ENCODE measurements at places on chromosomes 16 and 17.

DNA sequence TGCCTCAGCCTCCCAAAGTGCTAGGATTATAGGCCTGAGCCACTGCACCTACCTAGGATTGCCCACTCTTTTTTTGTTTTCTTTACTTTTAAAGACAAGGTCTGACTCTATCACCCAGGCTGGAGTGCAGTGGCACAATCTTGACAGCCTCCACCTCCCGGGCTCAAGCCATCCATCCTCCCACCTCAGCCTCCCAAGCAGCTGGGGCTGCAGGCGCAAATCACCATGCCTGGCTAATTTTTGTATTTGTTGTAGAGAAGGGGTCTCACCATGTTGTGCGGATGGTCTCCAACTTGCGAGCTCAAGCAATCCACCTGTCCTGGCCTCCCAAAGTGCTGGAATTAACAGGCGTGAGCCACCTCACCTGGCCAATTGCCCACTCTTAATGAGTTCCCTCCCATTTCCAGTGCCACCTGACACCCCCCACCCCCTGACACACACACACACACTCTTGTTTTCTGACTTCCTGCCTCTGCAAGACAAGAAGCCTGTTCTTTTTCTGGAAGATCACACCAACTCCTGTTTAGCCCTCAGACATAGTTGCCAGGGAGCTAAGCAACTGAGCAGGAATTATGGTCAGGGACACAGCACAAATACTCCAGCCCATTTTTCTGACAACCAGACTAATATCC, 2.6 kb downstream of the OVCA2 start:
- DNase-seq, result no peak

GRCh38 chr17:57106107-57106835, 21.2 kb downstream of the AKAP1 start:
- DNase-seq, result no peak

DNA sequence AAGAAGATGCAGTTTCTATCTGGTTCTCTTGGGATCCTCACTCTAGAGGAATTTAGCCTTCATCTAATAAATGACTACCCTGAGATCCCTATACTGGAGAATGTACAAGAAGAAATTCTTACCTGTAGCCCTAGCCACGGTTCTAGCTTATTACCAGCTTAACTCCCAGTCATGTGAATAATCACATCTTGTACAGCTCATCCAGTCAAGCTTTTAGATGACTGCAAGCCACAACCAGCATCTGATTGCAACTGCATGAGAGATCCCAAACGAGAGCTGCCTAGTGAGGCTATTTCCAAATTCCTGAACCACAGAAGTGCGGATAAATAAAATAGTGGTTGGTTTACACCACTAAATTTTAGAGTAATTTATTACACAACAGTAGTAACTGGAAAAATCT, 196.0 kb upstream of the CPHXL start:
- DNase-seq, result no peak

DNA sequence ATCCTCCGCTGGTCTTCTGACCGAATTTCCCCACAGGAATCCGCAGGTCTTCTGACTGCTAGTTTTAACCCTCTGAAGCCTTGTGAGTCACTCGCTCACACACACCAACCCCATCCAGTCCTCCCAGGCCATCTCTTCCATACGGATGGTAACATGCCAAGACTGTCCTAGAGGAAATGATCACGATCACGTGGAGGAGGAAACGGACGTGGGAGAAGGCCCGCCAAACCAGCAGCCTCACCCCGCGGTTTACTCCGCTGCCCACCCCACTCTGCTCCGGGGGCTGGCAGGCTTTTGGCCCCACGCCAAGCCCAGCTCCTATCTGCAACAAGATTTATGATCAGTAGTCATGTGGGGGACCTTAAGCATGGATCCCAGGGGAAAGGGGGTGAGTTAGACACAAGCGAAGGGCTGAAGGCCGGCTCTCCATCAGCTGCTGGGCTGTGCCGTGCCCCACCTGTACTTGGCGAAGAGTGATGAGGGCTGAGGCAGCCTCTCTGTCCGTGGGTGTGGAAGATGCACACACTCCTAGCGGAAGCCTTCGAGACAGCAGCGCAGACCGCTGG, 1.5 kb upstream of the FAAP100 start:
- no peak for DNase-seq

- no peak for DNase-seq
These were observed 21.5 kb upstream of the PECAM1 start for GRCh38 chr17:64411999-64412771.

DNA sequence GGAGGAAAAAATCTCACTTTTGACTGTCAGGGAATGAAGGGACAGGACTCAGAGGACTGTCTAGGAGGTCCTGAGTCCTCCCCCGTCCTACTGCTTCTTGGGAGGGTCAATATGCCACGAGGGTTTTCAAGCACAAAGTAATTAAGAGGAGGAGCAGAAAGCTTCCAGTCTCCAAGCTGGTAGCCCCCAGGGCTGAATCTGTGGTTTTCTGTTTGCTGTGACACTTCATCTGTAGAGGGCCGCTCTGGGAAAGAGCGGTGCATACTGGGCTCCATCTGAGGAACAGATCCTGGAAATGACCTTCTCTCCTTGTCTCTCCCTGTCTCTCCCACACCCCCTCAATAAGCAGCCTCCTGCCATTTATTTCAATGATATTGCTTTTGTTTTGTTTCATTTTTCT, 180.1 kb upstream of the SDK2 start:
- DNase-seq, result no peak

GRCh38 chr17:1180958-1181752, 1.4 kb upstream of the ABR start:
- DNase-seq, result no peak

DNA sequence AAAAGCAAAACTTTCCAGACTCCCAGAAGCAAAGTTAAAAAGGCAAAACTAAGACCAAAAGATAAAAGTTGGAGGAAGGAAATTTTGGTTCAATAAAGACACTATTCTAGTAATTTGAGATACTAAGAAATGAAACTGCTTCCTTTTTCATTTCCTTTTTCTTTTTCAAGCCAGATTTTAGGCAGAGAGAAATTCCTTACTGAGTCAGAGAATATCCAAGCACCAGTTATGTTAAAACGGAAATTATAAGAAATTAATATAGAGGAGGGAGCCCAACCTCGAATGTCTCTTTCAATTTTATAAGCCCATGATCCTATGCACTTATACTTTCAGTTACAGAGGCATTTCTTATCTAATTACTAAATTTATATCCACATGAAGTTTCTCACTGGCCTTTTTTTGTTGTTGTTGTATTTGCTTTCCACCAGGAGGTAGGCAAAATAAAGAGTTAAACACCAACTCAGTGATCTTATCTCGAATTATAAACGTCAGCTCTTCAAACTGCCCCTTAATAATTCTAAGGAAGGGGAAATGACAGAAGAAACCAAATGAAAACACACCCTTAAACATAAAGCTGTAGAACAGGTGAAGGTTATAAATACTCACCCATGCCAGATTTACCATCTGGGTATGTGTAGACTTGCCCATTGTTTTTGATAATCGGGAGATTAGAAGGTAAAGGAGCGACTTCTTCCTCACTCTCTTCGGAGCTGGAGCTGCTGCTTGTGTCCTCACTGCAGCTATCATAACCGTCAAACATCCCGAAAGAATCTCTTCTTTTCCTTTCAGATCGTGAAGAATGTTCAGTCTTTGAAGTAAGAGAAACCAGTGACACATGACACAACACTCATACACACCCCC, 35.2 kb downstream of the MBTD1 start:
- DNase-seq, result no peak

DNA sequence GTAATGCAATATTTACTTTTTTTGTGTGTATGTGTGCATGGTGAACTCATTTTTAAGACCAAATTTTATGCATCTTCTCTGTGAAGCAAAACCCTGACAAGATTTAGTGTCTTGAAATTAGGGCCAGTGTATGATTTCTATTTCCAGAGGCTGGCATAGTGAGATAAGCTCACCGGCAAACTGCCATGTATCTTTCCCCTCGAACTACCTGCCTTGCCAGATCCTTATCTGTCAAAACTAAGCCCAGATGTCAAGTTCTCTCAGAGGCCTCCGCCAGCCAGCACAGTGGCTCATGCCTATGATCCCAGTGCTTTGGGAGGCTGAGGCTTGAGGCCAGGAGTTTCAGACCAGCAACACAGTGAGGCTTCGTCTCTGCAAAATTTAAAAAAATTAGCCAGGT, 10.0 kb downstream of the USP32 start:
- DNase-seq, result no peak

DNA sequence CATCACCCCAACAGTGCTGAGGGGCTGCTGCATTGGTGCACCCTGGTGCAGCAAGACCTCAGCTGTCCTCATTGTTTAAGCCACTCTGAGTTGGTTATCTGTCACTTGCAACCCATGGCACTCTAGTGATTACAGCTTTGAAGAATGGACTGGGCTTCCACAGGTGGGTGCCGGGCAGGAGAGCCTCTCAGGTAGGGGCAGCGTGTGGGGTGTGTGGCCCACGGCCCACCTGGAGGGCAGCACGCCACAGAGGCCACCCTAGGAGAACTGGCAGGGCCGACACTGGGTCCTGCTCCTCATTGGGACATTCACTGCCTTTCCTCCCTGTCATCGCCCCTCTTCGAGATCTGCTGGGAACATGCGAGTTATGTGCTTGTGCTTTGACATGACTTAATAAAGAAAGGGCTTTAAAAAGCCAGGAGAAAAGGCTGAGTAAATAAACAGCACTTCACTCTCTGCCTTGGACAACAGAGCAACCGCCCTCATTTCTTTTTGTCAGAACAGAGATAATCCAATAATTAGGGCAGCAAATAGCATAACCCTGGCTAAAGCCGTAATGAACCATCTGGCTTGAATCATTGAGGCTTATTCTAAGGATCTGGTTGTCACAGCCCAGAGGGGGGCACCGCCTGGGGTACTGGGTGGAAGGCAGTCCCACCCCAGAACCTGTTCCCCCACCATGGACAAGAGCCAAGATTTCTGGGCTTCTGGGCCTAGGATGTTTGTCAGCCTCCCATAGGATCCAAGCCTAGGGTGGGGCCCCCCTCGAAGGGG, 3.0 kb downstream of the DOC2B start:
- DNase-seq, result no peak

DNA sequence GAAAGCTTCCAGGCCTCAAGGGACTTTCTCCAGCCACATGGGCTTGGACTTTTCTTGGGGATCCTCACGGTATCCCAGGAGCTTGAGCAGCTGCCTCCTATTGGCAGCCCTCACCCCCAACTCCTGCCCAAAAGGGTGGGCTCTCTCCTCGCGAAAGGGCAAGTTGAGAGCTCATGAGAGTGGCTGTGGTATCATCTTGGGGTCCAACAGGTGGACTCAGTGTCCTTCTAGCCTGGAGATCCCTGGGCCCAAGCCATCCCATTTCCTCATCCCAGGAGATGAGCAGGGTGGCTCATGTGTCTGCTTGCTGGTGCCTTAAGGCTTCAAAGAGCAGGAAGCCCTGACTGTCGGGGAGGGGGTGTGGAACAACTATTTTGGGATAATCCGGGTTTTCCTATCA, 17.7 kb downstream of the TBX4 start:
- DNase-seq, result no peak

DNA sequence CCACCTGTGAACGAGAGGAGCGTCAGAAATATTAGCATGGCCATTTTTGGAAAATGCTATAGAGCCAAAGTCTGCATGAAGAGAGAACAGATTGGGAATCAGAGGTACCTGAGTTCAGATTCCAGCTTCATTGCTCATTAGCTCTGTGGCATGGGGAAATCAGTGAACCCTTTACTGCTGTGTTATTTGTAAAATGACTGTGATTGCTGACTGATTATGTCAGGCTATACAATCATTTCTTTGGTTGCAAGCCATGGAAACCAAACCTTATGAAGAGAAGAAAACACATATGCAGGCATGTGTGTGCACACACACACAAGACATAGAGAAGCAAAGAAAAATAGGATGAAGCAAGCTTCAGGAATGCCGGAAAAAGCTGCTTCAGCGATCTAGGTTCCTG, 101.4 kb upstream of the HSBP1 start:
- DNase-seq, result no peak

DNA sequence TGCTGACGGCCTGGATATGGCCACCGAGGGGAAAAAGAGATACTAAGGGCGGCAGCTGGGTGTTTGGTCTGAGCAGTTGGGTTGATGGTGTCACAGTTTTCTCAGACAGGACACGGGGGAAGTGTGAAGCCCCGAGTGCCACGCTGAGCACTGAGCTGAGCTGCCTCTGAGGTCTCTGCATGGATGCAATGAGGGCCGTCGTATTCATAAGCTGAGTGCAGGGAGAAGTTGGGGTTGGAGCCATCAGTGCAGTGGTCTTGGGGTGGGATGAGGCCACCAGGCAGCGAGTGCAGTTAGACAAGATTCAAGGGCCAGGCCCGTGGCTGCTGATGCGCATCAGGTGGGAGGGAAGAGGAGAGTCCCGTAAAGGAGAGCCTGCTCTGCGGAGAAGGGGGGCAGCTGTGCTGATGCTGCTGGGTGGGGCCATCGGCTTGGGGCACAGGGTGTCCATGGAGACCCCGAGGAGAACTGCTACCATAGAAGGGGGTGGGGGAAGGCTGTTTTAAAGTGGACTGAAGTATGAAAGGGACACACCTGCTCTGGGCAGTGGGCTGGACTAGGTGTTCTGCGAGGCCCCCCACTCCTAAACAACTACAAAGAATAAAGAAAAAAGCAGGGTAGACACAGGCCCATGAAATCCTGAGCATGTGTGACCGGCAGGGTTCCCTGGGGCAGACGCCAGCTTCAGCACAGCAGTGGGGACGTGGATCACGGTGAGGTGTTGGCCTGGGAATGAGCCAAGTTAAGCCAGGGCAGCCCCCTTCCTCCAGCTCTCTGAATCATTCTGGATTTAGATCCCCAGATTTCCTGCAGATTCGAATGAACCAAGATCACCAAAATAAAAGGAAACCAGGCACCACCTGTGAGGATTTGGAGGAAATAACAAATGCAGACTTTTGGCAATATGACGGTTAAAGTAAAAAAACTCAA, 19.7 kb downstream of the IL34 start:
- DNase-seq, result no peak

DNA sequence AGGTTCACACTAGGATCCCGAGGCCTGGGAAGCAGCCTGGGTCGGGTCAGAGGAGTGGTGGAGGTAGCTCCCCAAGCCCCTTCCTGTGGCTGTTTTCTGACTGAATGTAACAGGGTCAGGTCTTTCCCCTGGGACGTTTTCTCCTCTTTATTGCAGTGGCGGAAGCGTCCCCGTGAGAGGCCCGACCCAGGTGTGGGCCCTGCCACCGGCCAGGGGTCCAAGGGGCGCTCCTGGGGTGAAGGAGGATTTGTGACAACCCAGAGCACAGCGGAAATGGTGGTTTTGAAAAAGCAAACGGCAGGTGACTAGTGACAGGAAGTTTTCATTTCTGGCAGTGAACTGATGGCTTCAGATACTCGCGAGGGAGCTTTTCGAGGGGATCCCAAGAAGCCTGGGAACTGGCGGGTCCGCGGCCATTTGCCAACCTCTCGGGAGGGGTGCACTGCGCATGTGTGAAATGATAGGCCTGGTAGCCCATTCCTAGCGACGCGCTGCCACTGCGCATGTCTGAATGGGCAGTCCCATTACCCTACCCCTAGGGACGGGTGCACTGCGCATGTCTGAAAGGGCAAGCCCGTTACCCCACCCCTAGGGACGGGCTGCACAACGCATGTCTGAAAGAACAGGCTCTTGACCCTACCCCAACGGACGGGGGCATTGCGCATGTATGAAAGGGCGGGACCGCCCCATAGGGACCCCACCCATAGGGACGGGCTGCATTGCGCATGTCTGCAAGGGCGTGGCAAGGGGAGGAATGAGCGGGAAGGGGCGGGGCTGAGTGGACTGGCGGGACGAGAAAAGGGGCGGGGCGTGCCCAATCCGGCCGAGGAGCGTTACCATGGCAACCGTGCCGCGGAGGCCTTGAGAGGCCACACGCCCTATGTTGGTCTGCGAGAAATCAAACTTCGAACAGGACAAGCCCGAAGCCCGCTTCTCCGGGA, 1747.9 kb downstream of the TP53TG3F start:
- DNase-seq, result no peak

GRCh38 chr16:83946781-83947566, 6.1 kb upstream of the OSGIN1 start:
- no peak for DNase-seq

- DNase-seq, result no peak
These were observed 779 bp upstream of the CCDC102A start for GRCh38 chr16:57537194-57537505.
